ENCODE measurements at places on chromosomes 13 and 19.
A peak's percentile ranks its signal among the peaks of the same experiment; 100 is the strongest.

DNA sequence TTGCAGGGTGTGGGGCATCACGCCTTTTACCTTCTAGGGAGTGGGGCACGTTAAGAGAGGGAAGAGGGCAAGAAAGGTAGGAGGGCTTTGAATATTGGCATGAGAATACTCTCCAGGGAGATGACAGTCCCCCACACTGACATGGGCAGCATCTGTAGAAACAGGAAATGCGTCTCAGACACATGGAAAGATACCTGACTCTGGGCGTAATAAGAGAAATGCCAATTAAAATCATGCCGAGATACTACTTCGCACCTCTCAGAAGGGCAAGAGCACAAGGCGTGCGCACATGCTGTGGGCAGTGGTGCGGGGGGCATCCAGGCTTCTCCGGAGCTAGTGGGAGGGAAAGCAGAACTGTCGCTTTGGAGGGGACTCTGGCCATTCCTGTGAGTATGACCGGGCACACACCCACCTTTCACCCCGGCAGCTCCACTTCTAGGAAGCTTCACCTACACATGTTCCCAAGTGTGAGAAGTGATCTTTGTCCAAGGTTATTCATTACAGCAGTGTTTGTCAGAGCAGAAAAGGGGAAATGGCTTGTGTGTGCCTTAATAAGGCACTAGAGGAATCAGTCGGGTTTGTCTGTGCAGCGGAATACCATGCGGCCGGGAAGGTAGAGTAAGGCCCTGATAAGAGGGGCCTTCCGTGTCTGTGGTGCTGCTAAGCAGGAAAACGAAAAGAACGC, 99.5 kb downstream of the SIPA1L3 start:
- DNase-seq = no peak

GRCh38 chr13:111344471-111345191, 24.2 kb downstream of the TEX29 start:
- peak; percentile 56 for DNase-seq

- no peak for DNase-seq
Measured at GRCh38 chr13:30607908-30608307, 9.8 kb upstream of the USPL1 start.

- DNase-seq = no peak
Measured at GRCh38 chr13:26678796-26679195, 81.8 kb downstream of the GPR12 start.

DNA sequence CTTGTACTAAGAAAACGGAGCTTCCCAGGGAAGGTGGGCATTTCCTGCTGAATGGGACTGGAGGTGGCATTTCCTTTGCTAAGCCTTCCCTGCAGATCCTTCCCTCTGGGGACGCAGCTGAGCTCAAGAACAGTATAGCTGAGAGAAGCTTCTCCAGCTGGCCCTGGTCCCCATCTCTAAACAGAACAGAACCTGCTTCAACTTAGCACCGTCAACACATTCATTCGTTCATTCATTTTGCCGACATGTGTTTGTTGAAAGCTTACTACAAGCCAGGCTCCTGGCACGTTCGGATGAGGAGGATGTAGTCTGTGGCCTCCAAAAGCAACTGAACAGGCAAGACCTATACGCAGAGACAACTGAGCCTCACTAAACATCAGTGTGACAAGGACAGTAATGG, 36.6 kb upstream of the PEPD start:
- DNase-seq = no peak

DNA sequence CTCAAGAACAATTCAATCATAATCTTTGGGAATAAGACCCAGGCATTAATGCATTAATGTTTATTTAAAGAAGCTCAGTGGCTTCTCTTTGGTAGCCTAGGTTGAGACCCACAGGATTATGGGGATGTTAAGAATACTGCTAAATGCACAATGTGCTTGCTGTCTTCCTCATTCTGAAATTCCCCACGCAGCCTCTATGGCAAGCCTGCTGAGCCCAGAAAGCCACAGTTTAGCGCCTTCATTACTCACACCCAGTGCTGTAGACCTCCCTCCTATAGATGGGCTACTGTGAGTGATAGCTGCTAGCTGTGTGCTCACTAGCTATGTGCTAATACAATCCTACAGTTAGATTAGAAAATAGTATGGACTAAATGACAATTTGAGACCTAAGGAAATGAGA, 90.6 kb downstream of the TNFSF13B start:
- no peak for DNase-seq

GRCh38 chr13:23443878-23444277, 10.4 kb upstream of the SACS start:
- no peak for DNase-seq

DNA sequence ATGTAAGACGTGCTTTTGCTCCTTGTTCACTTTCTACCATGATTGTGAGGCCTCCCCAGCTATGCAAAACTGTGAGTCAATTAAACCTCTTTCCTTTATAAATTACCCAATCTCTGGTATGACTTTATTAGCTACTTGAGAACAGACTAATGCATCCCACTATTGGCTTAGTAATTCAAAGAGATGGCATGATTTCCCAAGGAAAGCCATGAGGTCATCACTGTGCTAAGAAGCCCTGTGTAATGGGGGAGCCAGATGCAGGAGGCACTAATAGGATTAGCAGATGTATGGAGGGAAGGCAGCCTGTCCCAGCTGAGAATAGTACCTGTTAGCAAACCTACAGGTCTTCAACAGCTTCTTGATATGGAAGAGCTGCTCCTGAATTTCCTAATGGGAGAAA, 38.1 kb downstream of the RUBCNL start:
- no peak for DNase-seq

DNA sequence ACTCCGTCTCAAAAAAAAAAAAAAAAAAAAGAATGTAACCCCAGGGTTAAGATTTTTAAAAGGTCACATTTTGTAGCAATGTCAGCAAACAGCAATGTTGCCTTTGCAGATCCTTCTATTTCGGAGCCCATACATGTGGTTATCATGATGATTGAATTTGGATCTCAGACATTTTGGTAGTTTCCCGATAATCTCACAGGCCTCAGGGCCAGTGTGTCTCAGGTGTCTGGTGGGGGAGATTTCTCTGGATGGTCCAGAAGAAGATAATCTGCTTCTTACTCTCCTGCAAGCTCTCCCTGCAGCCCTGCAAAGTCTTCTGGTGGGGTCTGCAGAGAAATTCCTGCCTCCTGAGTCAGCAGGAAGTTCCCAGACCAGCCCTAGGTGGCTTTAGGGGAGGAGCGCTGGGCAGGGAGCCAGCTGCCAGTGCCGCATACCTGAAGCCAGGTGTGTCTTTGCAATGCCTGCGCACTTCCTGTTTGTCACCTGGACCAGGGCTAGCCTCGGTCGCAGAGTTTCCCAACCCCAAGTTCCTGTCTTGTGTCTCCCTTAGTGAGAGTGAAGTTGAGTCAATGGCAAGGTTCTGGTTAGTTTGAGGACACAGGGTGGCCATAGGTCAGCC, 1.4 kb downstream of the SH2D3A start:
- DNase-seq = no peak

- DNase-seq = no peak
Measured at GRCh38 chr13:33180122-33180804, 105.3 kb downstream of the STARD13 start.

DNA sequence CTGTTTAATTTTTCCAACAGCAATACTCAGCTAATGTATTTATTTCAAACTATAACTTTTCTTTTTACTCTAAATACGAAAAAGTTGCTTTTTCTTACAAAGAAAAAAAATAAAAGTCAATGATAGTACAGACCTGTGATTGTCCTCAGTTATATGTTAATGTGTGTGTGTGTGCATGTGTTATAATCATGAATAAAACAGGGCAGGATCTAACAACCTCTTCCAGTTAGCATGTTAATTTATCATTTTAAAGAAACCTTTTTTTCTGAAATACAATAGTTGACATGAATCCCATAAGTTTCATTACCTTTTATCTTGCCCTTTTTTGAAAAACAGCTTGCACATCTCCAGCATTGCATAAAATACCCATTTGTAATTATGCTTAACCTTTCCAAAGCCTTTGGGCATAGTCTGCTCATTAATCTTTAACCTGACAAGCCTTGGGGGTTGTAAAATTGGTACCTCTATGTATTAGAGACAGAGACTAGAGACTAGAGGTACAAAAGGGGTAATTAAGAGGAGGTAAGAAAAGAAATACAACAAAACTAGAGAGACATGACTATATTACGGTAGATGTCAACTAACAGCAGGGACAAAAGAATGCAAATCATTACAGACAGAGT, 828.1 kb downstream of the OLFM4 start:
- no peak for DNase-seq

- DNase-seq = no peak
Measured at GRCh38 chr13:109315481-109315880, 470.9 kb downstream of the IRS2 start.

DNA sequence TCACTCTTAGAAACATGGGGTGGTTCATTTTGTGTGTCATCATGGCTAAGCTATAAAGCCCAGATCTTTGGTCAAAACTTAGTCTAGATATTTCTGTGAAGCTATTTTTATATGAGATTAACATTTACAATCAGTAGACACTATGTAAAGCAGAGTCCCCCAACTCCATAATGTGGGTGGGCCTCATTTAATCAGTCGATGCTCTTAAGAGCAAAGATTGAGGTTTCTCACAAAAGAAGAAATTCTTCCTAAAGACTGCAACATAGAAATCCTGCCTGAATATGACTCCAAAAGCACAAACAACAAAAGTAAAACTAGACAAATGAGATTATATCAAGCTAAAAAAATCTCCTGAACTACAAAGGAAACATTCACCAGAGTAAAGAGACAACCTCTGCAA, 642.2 kb downstream of the DIAPH3 start:
- no peak for DNase-seq

GRCh38 chr19:36040495-36040894, 7.8 kb upstream of the CLIP3 start:
- DNase-seq = no peak

GRCh38 chr13:19632915-19633478, 462 bp upstream of the MPHOSPH8 start:
- no peak for DNase-seq

- DNase-seq = no peak
Measured at GRCh38 chr13:96988441-96988840, 5.8 kb downstream of the OXGR1 start.

- no peak for DNase-seq
Measured at GRCh38 chr13:39618561-39618960, 15.6 kb upstream of the LHFPL6 start.

- no peak for DNase-seq
Measured at GRCh38 chr13:28271056-28271840, 132.9 kb downstream of the PAN3 start.

DNA sequence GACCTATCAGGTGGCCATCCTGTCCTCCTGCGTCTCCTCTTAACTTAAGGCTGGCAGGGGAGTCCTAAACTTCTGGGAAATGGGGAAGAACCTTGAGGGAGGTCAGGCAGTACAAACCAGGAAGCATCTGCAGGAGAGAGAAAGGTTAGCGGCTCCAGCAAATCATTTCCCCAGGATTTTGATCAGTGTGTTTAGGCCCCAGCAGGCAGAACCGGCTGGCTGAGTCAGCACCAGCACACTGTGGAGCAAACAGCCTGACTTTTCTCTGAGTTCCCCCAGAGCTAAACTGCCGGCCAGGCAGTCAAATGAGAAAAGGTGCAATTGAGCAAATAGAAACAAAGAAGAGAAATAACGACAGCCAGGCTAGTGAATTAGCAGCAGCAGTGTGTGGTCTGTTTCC, 46.7 kb upstream of the MEDAG start:
- no peak for DNase-seq

DNA sequence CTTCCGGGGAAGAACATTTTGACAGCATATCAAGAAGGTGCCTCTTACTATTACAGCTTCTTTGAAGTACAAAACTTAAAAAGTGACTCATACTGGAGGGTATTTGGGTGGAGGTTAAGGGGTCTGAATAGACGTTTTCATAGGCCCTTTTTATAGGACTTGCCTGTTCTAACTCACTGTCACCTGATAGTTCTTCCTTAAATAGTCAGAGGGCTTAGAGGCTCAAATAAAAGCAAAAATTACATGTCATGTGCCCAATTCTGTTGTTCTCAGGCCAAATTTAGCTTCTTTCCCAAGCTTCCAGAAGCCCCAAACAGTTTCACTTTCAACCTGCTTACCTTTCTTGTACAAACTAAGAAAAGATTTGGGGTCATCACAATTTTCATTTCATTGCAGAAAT, 16.1 kb upstream of the SLC46A3 start:
- no peak for DNase-seq

DNA sequence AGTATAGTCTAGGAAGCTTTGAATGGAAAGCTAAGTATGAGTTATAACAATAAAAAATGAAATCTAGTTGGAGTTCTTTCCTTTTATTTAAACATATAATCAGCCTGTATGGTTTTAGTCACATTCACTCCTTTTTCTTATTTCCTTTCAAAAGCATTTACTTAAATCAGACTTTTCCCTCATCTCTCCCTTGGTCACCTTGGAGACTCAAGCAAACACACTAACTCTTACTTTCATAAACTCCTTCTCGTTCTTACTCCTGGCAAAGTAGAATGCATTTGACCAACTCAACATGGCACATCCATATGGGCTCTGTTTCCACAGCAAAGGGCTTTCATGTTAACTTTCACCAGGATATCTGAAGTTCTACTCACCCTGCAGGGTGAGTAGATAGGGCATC, 400.0 kb downstream of the LMO7 start:
- DNase-seq = no peak

DNA sequence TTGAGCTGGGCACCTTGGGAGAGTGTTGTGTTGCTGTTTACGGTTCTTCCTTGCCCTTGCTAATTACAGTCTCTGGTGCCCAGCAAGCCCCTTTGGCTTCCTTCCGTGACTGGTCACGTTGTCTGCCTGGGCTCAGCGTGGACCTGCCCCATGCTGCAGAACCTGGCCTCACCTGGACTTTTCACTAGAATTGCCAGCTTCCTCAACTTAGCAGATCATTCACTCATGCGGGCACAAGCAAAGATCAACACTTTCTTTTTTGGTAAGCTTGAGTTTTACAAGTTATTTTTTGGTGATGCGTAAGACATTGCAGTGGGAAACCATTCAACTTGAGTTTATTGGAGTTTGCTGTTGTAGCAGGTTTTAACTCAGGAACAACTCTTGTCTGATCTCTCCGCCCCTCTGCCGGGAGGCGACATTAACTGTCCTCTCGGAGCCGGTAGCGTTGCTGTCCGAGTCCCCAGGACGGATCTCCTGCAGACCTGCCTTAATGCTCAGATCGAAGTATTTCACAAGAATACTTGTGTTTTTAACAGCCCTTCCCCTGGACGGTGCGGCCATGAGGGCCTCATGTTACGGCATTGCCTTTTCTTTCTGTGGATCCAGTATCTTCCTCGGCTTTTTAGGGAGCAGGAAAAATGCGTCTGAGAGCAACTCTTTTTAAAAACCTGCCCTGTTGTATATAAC, 15.7 kb upstream of the TEX29 start:
- no peak for DNase-seq
